CD4-positive, alpha-beta T cell (primary cell): ENCODE measurements at places on chromosomes 5 and 9. TPM values are rescaled to one million over a fixed set of nuclear protein-coding genes. Genes with fewer than 3 reads are reported as not detected.
A peak's percentile ranks its signal among the peaks of the same experiment; 100 is the strongest.

GRCh38 chr5:15191012-15191411 is 309.0 kb upstream of the FBXL7 start:
- no peak for DNase-seq
- H3K36me3 ChIP-seq, result no peaks in the 10 kb centered on the region
- no peak overlapping the region for H3K27ac ChIP-seq

DNA sequence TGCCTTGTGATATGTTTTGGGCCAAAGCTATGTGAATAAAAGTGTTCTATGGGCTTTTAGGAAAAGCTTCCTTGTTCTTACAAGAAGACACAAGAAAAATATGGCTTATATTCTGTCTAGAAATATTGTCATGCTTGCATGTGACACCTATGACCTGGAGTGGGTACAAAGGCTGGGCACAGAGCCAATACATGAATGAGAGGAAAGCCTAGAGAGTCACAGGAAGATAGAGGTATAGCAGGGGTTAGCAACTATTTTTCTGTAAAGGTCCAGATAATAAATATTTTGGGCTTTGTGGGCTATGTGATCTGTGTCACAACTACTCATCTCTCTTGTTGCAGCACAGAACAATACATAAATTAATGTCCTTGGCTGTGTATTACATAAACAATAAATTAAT is 196.6 kb upstream of the CD180 start:
- H3K36me3 ChIP-seq, result no peaks in the 10 kb centered on the region
- no peak for DNase-seq
- no peaks in the 10 kb centered on the region for H3K27me3 ChIP-seq

GRCh38 chr5:139574641-139575312 is 13.6 kb downstream of the UBE2D2 start:
- H3K27me3 ChIP-seq, result no peaks in the 10 kb centered on the region
- H3K27ac ChIP-seq, result no peak overlapping the region
- H3K4me1 ChIP-seq, result peaks cover 62% of the 10 kb centered on the region
- DNase-seq, result peak; percentile 73
- no peak overlapping the region for H3K4me3 ChIP-seq

- no peaks in the 10 kb centered on the region for H3K27me3 ChIP-seq
- no peak overlapping the region for H3K4me3 ChIP-seq
- peaks cover 57% of the 10 kb centered on the region for H3K36me3 ChIP-seq
These were observed 12.0 kb downstream of the REXO4 start for GRCh38 chr9:133405508-133406438.

DNA sequence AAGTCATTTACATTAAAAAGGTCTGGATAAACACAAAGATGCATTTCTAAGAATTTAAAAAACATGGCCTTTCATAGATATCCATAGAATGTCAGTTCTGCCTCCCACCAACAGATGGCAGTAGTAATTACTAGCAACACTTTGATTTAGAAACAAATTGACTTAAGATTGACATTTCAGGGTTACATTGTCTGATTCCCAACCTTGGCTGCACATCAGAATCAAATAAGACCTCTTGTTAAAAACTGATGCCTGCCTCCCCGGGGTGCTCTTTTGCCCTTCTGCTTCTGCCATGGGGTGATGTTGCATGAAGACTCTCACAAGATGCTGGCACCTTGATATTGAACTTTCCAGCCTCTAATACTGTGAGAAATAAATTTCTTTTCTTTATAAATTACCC is 146.2 kb upstream of the GPR151 start:
- H3K4me3 ChIP-seq, result no peak overlapping the region
- DNase-seq, result peak; percentile 61
- no peaks in the 10 kb centered on the region for H3K27me3 ChIP-seq
- no peak overlapping the region for H3K27ac ChIP-seq
- no peaks in the 10 kb centered on the region for H3K36me3 ChIP-seq
- no peaks in the 10 kb centered on the region for H3K4me1 ChIP-seq

GRCh38 chr9:137145731-137146526 is 7.0 kb downstream of the GRIN1 start:
- H3K27me3 ChIP-seq, result peaks cover 28% of the 10 kb centered on the region
- H3K4me1 ChIP-seq, result no peaks in the 10 kb centered on the region
- H3K4me3 ChIP-seq, result no peak overlapping the region
- no peak overlapping the region for H3K27ac ChIP-seq
- H3K36me3 ChIP-seq, result no peaks in the 10 kb centered on the region

The FOXD1 gene
- total RNA-seq, result not detected

- no peak overlapping the region for H3K4me3 ChIP-seq
- no peaks in the 10 kb centered on the region for H3K4me1 ChIP-seq
- H3K36me3 ChIP-seq, result peaks cover 48% of the 10 kb centered on the region
- no peaks in the 10 kb centered on the region for H3K27me3 ChIP-seq
- H3K27ac ChIP-seq, result no peak overlapping the region
These were observed 14.1 kb upstream of the RPL26L1 start for GRCh38 chr5:172945151-172945550.

- no peaks in the 10 kb centered on the region for H3K36me3 ChIP-seq
- no peak for DNase-seq
- no peaks in the 10 kb centered on the region for H3K27me3 ChIP-seq
- H3K27ac ChIP-seq, result no peak overlapping the region
These were observed 58.2 kb downstream of the ZNF618 start for GRCh38 chr9:113934167-113934828.

- no peak overlapping the region for H3K27ac ChIP-seq
- peaks cover 4% of the 10 kb centered on the region for H3K27me3 ChIP-seq
- H3K36me3 ChIP-seq, result no peaks in the 10 kb centered on the region
- no peaks in the 10 kb centered on the region for H3K4me1 ChIP-seq
- no peak overlapping the region for H3K4me3 ChIP-seq
These were observed 39.2 kb downstream of the DMRT1 start for GRCh38 chr9:880725-881124.

DNA sequence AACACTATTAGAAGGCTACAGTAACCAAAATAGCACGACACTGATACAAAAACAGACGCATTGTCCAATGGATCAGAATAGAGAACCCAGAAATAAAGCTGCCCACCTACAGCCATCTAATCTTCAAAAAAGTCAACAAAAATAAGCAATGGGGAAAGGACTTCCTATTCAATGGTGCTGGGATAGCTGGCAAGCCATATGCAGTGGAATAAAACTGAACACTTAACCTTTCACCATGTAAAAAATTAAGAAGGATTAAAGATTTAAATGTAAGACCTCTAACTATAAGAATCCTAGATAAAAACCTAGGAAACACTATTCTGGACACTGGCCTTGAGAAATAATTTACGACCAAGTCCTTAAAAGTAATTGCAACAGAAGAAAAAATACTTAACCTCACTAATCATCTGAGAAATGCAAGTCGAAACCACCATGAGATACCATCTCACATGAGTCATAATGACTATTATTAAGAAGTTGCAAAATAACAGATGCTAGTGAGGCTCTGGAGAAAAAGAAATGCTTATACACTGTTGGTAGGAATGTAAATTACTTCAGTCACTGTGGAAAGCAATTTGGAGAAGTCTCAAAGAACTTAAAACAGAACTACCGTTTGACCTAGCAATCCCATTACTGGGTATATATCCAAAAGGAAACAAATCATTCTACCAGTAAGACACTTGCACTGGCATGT is 203.3 kb upstream of the CDH9 start:
- DNase-seq, result no peak

DNA sequence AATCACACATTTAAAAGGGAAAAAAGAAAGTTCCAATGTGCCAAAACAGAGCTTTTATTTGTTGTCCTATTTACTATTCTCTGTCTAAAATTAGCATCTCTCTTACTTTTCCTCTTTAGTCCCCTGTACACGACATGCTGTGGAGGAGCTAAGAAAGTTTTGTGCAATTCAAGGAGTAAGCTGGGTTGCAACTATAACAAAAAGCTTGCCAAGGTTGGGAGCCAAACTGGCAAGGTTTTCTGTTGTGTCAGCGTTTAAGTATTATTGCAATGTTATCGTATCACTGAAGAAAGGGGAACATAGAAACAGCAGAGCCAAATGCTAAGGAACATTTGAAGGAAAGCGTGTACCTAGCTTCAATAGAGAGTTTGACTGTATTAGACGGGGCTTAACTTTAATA is 680.8 kb downstream of the CETN3 start:
- no peak for DNase-seq
- no peak overlapping the region for H3K27ac ChIP-seq
- H3K36me3 ChIP-seq, result no peaks in the 10 kb centered on the region
- H3K4me1 ChIP-seq, result no peaks in the 10 kb centered on the region

DNA sequence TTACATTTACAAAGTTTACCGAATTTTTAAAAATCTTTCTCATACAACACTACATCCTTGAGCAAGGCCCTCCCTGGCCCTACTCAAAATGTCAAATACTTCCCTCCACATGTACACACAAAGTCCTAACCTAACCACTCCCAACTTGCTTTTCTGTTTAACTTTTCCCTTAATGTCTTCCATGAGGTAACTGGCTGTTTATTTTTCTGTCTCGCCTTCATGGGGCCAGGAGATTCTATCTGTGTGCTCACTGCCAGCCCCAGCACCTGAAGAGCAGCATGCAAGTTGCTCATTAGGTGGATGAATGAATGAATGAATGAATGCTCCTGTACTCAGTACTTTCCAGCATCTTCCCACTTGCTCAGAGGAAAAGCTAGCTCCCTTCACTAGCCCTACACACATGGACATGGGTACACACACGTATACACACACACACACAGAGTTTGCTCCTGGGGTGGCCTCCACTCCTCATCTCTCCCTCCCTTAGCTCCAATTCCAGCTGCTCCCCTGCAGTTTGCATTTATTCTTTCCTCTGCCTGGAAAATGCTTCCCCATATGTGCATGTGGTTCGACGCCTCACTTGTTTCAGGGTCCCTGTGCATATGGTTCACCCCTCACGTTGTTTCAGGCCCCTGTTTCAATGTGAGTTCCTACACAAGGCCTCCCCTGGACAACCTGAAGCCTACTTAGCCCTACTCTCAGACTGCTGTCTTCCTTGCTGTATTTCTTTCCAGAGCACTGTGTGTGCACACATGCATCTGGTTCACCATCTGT is 165.2 kb downstream of the ROR2 start:
- H3K4me3 ChIP-seq, result no peak overlapping the region
- no peak overlapping the region for H3K27ac ChIP-seq
- no peak for DNase-seq
- peaks cover 10% of the 10 kb centered on the region for H3K4me1 ChIP-seq
- H3K27me3 ChIP-seq, result no peaks in the 10 kb centered on the region
